AG04449 (cell line): ENCODE measurements at places on chromosomes 12 and 14.

DNA sequence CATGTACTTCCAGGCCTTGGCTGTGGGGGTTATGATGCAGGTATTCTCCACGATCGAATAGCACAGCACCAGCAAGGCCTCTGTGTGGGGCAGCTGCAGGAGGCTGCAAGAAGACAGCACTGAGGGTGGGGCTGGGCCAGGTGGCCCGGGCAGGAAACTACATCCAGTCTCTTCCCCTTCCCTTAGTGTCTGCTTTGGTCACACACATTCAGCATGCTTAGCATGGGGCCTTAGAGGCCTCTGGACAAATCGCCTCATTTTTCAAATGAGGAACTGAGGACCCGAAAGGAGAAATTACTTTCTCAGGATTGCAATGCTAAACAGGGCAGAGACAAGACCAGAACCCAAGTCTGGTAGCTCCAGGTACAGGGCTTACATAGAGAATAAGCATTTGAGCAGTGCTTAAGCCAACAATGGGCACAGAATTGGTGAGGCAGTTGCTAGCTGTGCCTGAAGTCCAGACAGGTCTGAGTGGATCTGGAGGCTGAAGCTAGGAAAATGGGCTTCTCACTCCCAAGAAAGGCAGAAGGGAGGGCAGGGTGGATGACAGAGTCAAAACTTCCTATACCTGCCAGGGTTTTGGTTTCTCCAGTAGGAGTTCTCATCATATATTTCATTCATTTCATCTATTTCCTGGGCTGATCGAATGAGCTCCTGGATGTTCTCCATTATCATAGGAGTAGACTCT is 3.5 kb downstream of the ACRBP start:
- no peak for DNase-seq

GRCh38 chr12:95774311-95775045 is 16.1 kb downstream of the NTN4 start:
- peak; percentile 75 for DNase-seq

- no peak for DNase-seq
Measured at GRCh38 chr14:95530473-95531276, 4.2 kb upstream of the GLRX5 start.

- DNase-seq: no peak
Measured at GRCh38 chr12:85920324-85920947, 46.3 kb downstream of the NTS start.

DNA sequence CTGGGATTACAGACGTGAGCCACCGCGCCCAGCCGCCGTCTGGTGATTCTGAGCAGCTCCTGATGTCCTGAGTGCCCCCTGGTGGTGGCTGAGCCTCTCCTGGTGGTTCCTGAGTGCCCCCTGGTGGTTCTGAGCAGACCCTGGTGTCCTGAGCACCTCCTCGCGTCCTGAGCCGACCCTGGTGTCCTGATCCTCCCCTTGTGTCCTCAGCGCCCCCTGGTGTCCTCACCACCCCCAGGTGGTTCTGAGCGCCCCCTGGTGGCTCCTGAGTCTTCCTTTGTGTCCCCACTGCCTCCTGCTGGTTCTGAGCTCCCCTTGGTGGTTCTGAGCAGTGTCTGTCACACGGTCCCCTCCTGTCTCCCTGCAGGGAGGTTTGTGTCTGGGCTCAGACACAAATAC is 1304.9 kb downstream of the TMEM121 start:
- DNase-seq: no peak

GRCh38 chr12:129401572-129401971 is 502.3 kb downstream of the TMEM132D start:
- no peak for DNase-seq

- no peak for DNase-seq
Measured at GRCh38 chr14:91197631-91198030, 46.9 kb downstream of the GPR68 start.

DNA sequence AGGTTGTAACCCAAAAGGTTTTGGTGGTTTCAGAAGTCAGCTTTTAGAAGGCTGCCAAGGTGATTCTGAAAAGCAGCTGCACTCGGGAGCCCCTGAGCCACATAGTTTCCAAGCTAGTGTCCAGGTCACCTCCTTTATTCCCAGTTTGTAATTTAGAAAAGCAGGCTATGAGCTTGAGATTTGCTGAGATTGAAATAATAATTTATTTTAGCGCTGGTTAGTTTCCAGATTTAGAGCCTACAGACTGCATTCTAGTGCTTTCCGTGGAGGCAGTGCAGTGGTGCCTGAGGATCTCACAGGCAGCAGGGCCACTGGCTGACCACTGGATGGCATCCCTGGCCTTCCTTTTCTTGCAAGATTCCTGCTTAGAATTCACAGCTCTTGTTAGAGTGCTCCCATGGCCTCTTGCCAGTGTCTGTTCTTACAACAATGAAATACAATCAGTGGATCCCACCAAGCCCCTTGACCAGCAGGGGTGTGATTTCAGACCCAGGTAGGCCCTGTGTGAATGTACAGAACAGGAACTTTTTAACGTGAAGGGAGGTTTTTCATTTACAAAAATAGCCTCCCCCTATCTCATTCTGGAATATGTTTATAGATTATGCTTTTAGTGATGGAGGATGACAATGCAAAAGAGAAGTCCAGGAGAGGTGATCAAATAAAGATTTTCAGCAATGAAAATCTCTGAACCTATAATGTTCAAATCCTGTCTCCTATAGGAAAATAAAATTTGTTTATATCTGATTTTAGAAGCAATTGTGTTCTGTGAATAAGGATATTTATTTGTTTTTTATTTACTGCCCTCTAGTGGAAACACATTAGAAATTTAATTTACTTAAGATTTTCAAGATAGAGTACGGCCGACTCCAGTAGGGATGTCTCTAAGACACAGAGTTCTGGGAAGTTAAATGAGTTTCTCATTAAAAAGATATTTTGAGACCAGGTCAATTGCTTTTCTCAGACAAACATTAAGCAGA is 362.1 kb upstream of the STXBP6 start:
- DNase-seq: no peak

DNA sequence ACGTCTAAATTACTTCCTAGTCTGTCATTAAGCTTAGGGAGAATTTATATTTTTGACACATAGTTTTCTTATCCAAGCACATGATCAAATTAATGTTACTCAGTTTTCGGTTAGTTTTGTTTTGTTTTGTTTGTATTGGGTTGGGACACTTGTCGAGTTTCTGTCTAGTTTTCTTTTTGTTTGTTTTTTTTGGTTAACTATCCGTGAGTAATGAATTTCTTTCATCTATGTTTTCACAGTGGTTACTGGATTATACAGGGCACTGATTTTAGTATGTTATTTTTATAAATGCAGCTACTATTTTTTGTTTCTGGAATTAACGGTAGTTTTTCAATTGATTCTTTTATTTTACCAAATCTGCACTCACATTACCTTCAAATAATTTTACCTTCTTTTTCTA is 2.7 kb downstream of the KLRF1 start:
- no peak for DNase-seq

DNA sequence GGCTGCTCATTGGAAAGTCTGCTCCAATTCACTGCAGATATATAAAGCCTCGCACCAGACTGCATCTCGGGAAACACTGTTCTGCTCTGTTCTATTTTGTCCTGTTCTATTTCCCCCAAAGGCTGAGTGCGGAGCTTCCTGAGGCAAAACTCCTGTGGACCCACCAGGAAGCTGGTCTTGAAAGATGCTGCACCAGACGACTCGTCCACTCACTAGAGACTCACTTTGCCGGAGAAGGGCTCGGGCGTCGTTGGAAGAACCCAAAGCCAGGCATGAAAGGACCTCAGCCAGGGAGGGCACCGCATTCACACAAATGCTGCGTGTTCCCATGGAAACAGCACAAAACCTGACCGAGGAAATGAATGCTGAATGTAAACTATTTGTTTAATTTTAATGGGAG is 331.2 kb upstream of the SFSWAP start:
- no peak for DNase-seq

GRCh38 chr12:121989276-121990113 is 32.2 kb upstream of the BCL7A start:
- no peak for DNase-seq

DNA sequence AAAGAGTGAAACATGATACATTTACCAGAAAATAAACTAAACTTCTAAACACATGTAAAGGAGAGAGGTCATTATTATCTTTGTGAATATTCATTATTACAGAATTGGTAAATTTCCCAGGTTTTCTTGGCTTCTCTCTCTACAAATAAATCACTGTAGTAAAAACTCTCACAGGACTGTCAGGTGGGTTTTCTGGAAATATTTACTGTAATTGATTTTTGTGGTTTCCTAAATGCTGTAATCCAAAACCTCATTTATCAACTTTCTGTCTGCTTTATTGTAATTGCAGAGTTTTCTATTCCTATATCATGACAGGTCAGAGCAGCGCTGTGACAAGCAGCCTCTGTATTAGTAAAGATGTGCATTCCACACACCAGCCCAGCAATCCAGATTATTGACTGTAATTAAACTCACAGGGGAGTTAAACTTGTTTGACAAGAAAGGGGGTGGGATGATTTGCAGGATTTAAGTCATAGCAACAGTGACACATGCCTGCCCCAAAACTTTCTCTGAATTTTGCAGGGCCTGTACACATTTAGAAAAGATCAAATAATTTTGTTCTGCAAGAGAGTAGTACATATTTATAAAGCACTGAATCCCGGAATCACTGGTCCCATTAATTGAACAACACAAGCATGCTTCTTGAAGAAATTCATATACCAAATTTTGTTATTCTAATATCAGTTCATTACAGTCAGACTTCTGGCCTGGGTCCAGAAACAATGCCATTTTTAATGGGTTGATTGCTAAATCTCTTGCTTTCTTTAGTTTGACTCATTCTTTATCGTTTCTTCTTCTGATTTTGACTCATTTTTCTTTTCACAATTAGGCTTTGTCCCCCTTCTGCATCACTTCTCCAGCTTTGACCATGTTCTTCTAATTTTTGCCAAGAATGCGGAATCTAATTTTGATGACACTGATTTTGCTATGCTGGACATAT is 42.2 kb downstream of the PTPRO start:
- no peak for DNase-seq
